Stimulated activated CD4-positive, alpha-beta T cell treated with anti-CD3 and anti-CD28 coated beads, Interleukin-15, amount 100 ng/mL, for 1 hour (primary cell): ENCODE measurements at places on chromosomes 2 and 18.

GRCh38 chr2:127170021-127170420 lies 50.1 kb downstream of the CYP27C1 start:
- no peak for DNase-seq

- no peak for DNase-seq
Observed at GRCh38 chr2:38598991-38599295, 3.8 kb downstream of the HNRNPLL start.

DNA sequence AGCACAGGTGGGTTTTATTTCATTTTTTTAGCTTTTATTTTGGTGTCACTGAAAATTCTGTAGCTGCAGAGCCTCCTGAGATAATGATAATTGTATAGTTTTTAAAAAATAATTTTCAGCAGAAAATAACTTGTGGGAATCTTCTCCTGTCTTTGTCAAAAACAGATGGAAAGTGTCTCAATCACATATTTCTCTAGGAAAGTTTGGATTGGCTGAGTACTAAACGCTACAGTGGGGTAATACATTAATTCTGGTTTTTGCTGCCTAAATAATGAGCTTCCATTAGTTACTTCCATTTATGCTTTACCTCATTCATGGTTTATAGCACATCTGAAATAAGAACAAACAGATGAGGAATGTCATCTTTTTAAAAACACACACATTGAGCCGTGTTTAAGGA lies 2.2 kb downstream of the TWIST2 start:
- DNase-seq = no peak

GRCh38 chr2:186891185-186891621 lies 42.2 kb upstream of the ZSWIM2 start:
- no peak for DNase-seq

DNA sequence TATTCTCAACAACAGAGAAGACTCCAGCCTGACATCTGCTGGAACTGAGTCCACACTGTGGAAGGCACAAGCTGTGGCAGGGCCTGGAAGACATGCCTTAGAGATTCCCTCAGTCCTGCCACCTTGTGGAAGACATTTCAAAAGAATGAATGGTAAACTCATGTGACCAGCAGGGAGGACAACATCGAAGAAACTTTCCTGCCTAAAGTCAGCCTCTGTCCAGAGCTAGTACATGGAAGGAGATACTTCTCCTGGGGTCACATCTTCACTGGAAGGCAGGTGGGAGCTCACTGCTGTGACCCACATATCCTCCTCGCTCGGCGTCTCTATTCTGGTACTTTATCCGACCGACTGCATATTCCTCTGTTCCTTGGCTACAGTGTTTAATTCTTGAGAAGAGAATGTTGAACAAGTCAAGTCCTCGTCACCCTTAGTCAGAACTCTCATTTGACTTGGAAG lies 59.5 kb downstream of the PUM2 start:
- DNase-seq = no peak

DNA sequence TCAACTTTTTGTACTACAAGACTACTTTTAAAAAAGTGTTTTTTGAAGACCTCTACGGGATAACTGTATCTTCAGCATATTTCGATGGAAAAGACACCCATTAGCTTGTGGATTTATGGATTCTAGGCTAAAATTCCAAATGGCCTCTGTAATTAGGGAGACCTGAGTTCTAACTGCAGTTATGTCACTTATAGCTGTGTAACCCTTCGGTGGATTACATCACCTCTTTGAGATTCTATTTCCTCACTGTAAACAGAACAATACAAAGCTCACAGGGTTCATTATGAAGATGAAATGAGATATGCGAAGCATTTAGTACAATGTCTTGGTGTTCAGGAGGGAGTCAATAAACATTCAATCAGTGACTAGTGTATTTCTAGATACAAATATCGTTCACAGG lies 24.2 kb downstream of the LMAN2L start:
- no peak for DNase-seq

- DNase-seq = no peak
Observed at GRCh38 chr18:54130177-54130576, 94.3 kb downstream of the MBD2 start.

- peak; percentile 39 for DNase-seq
Observed at GRCh38 chr2:43131051-43131889, 95.1 kb downstream of the ZFP36L2 start.

- no peak for DNase-seq
Observed at GRCh38 chr2:229802785-229803184, 88.4 kb upstream of the DNER start.

- no peak for DNase-seq
Observed at GRCh38 chr18:12442946-12443345, 35.2 kb downstream of the PRELID3A start.

DNA sequence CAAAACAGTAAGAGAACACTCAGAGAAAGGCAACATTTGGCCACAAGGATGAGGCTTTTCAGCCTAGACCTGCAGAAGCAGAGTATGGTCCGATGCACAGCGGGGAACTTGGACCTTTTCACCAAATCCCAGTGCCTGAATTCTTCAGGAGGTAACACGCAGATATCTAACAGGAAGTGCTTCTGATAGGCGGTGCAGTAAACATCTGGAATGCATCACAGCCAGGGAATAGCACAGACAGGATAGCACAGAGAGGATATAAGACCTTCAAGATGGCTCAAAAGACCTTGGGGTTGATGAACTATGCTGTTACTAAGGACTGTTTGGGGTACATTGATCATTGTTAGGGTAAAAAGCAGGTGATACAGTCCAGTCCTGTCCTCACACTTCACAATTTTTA lies 1.7 kb downstream of the TMEM127 start:
- no peak for DNase-seq

- no peak for DNase-seq
Observed at GRCh38 chr2:226652983-226653765, 146.4 kb downstream of the IRS1 start.

DNA sequence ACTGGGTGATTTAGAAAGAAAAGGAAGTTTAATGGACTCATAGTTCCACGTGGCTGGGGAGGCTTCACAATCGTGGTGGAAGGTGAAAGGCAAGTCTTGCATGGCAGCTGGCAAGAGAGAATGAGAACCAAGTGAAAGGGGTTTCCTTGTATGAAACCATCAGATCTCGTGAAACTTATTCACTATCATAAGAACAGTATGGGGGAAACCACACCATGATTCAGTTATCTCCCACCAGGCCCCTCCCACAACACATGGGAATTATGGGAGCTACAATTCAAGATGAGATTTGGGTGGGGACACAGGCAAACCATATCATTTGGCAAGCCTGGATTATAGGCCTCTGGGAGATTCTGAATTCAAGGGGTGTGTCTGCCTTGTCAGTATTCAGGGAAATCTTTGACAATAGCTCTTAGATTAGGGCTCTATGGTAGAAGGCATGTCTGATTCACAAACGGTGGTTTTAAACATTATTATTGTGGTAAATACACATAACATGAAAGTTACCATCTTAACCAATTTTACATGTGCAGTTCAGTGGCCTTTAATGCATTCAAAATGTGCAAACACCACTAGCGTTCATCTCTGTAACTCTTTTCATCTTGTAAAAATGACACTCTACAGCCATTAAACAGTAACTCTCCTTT lies 15.3 kb upstream of the PLB1 start:
- no peak for DNase-seq

GRCh38 chr2:134625311-134625710 lies 93.5 kb downstream of the TMEM163 start:
- DNase-seq = no peak

DNA sequence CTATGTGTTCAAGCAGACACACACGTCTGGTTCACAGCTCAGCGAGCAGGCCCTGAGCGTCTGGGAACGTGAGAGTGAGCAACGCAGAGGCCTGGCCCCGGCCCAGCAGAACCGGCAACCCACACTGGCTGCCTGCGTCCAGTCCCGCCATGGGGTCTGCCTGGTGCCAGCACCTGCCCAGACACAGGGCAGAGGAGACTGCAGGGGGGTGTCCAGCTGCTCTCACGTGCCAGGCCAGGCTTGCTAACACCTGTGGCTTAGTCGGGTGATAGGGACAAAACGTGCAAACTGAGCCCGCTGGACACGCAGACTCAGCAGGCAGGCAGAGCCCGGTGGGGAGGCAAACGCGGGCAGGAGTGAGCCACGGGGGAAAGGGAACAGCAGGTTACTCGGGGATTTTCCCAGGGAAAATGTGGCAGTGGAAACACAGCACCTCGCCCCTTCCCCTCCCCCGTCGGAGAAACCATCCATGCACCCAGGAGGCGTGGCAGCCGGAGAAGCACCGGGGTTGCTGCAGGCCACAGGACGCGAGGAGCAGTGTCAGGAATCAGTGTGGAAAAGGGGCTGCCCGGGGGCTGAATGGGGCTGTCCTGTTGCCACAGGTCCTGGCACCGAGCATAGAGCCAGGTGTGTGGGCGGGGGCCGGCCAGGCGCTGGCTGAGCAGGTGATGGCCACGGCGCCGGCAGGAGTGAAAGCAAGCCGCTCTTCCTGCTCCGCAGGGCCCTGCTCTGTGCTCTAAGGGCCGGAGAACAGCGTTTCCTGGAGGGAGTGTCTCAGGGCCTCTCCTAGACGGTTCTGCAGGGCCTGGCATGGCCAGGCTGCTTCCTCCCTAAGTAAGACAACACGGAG lies 154.7 kb downstream of the HDAC4 start:
- no peak for DNase-seq

DNA sequence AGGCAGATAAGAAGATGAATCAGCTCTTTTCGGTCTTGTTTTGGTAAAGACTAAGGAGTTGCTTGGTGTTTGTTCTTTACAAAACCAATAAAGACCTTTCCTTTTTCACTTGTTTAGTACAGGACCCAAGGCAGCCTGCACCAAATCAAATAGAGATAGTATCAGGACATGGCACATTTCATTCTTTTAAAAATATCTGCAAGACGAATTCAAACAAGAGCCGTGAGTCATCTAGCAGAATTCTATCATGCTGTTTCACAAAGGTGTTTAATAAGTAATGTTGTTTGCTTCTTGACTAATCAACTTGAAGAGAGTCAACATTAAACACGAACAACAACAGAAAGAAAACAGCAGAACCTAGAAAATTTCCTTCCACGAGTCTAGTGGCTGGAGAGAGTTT lies 102.8 kb upstream of the TTN start:
- no peak for DNase-seq
